Mammary epithelial cell (primary cell): ENCODE measurements at places on chromosomes 4 and X.

GRCh38 chr4:24319387-24319786 is 265.0 kb downstream of the DHX15 start:
- no peak for DNase-seq

GRCh38 chrX:105696870-105697269 is 125.5 kb upstream of the NRK start:
- no peak for DNase-seq

- DNase-seq = no peak
Observed at GRCh38 chrX:82081027-82081426, 879.1 kb downstream of the SH3BGRL start.

DNA sequence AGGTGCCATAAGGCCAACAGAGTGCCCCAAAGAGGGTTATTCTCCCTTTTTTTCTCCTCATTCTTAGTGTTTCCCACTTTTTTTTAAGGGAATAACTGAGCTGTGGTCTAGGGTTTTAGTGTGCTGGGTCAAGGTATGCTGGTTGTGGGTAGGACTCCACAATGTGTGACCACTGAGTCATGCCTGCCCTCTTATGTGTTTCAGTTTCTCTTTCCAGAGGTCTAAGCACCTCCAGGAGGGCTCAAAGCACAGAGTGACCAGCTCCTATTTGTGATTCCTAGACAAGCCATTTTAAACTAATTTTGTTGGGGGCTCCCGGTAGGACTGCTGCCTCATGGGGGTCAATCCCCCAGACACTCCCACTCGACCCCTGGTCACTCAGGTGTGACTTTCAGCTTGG is 80.5 kb upstream of the GC start:
- DNase-seq = no peak

- no peak for DNase-seq
Observed at GRCh38 chr4:119526786-119527550, 101.6 kb downstream of the PDE5A start.

DNA sequence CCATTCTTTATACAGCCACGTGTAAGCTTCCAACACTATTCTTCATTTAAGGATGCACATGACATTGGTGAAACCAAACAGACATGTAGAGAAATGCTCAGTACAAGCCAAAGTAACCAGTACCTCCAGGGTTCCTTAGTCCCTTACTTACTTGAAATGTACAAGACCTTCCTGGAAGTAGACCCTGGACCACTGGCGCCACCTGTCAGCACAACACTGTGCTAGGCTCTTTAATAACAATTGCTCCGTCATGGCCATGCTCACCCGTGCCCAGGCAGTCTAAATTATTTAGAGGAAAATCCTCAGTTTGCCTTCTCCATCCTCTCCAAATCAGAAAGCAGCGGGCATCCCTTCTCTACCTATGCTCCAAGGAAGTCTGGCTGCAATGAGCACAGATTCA is 52.7 kb downstream of the ADGRA3 start:
- DNase-seq = no peak

DNA sequence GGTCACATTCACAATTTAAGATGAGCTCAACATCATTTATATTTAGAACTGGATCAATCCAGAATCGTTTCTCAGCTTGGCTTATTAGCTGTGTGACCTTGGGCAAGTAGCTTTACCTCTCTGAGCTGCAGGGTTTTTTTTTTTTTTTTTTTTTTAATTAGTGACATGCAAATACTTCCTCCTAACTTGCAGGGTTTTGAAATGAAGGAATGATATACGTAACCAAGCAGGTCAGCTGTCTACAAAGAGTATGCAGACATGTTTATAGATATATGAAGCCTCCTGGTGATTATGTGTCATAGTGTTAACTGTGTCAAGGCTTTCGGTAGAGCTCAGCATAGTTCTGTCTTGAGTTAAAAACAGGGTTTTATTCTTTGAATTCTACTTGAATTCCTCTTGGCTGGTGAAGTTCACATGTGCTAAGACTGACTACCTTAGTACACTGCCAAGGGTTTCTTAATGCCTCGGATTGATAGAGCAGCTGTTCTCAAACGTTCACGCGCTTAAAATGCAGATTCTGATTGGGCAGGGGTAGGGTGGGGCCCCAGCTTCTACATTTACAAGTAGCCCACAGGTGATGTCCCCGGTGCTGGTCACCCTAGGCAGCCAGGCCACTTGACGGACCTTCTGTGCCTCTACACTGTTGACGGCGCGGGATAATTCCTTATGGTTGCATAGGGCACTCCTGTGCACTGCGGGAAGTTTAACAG is 654 bp upstream of the STS start:
- DNase-seq = no peak

DNA sequence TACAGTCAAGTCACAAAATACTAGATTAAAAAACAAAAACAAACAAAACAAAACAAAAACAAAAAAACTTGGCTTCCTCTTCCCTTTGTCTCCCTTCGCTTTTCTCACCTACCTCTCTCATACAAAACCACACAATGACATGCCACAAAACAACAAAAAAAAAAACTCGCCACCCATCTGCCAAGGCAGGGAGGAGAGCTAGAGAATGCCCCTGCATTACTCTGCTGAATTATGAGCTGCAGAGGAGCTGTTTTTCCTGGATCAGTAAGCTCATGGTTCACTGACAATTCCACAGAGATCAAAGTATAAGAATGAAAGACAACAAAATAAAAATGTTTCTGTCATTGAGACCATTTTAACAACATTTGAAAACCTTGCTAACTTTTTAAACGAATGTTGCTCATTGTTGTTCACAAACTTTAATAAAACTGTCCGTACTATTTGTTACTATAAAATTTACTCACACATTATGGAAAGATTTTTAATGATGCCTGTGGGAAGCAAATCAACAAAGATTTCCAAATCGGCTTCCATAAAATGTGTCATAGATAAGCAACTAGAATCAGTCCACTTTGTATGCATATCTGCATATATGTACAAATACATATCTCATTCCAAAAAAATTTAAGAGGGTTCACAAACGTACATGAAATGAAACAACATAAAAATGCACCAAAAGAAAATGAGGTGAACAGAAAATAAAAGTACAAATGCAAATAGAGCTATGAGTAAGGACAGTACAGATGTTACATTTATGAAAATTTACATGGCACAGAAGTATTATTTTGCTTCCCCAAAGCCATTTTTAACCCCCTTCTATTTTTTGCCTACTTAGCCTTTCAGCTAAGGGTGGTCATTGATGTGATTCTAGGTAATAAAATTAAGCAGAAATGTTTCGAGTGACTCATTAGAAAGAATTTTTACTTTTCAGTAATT is 252.4 kb upstream of the FAT4 start:
- DNase-seq = no peak

DNA sequence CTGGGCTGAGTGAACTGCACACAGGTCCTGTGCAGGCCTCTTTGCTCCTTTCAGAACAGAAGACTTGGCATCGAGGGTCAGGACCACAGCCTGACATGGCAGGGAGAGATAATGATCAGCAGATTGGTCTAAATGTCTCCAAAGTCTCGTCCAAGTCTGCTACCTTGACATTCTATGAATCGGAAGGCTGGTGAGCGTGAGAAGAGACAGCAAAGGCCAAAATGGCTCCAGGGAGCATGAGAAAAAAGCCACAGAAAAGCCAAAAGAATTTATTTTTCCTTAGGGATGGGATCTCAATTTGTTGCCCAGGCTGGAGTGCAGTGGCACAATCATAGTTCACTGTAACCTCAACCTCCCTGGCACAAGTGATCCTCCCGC is 32.3 kb upstream of the IQSEC2 start:
- DNase-seq = no peak

DNA sequence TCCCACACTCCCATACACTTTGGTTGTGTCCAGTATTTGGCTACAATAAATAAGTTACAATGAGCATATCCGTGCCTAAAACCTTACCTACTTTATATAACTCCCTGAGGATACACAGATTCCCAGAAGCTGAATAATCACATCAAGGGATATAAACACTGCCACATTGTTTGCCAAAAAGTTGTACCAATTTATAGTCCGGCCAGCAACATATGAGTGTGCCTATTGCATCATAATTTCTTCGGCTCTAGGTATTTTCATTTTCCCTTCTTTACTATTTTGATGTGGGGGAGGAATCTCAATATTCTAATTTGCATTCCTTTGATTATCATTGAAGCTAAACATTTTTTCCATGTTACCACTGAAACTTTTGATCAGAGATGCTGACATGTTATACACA is 146.4 kb downstream of the PCDH19 start:
- DNase-seq = peak; percentile 30

DNA sequence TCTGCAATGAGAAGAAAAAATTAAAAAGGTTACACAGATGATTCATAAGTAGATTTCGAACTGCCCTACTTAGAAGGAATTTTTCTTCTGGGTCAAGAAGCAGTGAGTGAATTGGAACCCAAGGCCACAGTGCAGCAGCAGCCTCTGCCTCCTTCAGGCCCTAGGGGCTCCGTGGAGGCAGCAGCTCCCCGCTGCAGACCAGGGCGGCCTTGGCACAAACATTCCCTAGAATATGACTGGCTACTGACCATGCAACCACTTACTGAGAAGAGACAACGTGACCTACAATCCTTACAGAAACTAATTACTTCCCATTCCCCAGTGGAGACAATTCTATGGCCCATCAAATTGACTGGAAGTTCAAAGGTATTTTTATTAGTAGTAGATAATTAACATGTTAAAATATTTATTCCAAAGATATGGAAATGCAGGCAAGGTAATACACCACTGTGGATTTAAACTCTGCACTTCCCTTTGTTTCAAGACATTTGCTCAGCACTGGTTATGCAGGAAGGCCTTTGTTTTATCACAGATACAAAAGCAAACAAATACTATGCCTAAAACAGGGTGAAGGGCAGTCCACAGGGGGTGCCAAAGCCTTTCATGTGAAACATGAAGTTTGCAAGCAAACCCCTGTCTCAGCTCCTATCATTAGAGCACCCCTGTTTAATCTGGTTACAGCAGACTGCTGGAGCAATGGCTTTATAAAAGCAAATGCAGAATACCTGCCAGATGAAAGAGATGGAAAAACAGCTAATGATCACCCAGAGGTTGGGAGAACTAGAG is 59.2 kb downstream of the PCDH19 start:
- no peak for DNase-seq

- DNase-seq = peak; percentile 87
Observed at GRCh38 chrX:28189011-28189410, 207.8 kb upstream of the DCAF8L1 start.

DNA sequence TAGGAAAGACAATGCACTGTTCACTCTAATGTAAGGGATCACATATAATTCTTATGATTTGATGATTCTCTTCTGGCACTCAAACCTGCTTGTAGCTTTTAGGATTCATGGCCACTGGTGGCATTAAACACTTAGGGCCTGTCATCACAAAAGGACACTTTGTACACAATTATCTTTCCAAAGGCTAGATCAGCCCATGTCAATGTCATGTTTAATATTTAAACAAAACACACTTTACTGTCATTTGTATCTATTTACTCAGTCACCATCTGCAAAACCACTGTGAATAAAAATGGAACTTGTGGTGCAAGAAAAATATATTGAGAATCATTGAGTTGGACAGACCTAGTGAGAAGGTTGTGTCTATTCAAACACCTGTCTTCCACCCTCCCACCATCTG is 83.6 kb upstream of the TTC29 start:
- DNase-seq = no peak

DNA sequence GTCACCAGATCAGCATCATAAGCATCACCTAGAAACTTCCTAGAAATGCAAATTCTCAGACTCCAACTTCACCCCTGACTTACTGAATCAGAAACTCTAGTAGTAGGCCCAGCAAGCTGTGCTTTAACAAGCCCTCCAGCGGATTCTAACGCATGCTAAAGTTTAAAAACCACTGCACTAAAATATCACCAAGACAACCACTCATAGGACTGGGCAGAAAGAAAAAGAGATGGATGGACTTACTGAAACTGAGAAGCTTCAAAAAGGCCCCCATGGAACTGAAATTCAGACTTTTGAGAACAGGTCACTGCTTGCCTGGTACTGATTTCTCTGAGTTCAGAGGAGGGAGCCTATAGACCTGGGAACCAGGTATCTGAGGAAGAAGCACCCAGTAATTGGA is 40.1 kb downstream of the FAM241A start:
- DNase-seq = no peak

DNA sequence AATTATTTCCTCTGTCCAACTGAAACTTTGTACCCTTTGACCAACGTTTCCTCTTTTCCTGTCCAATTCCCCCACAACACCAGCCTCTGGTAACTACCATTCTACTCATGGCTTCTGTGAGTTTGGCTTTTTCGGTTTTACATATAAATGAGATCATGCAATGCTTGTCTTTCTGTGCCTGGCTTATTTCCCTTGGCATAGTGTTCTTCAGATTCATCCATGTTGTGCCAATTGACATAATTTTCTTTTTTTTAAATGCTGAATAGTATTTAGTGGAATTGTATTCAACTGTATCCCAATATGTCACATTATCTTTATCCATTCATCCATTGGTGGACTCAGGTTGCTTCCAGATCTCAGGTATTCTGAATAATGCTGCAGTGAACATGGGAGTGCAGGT is 222.5 kb upstream of the GALNTL6 start:
- no peak for DNase-seq

DNA sequence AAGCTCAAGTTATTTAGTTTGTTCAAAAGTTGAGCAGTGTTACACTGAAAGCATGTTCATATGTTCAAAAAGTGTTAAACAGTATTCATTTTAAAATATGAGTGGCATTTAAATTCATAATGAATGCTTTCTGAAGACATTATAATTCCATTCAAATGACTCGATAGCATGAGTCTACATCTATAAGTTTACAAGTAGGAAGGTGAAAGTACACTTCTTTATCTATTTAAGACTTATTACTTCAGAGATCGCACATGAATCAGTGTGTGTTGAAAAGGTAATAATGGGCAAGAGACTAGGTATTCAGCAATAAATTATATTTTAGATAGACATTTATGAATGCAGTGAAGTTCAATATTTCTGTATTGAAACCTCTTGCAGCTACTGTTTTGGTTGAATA is 456.1 kb downstream of the GRXCR1 start:
- no peak for DNase-seq

DNA sequence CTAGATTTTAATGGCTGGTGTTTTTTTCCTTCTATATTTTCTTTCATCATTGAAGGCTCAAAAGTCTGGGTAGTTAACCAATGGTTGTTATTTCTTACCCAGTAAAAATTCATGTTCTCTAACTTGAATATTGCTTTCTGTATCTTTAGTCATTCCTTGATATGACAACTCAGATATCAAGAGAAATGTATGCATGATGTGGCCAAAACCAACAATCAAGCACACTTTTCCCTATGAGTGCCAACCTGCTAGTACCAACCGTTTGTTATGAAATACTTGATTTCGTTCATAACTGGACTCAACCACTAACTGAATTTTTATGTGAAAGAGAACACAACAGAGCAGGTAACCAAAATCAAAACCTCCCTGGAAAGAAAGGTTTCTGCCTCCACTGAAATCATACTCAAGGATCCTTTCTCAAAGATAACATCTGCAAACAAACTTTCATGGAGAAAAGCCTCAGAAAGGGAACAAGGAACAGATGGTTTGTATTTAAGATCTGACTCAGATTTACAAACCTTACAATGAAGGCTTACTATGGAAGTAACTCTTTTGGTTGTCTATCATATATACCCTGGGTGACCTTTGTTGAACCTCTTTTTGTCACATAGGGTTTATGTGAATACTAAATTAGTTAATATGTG is 8.3 kb upstream of the VEGFC start:
- DNase-seq = no peak
